Stimulated activated CD8-positive, alpha-beta memory T cell treated with anti-CD3 and anti-CD28 coated beads, Interleukin-2, amount 100 ng/mL, for 48 hours (primary cell): ENCODE measurements at places on chromosomes 4 and X.

- no peak for DNase-seq
Observed at GRCh38 chr4:60885011-60885410, 315.1 kb upstream of the ADGRL3 start.

DNA sequence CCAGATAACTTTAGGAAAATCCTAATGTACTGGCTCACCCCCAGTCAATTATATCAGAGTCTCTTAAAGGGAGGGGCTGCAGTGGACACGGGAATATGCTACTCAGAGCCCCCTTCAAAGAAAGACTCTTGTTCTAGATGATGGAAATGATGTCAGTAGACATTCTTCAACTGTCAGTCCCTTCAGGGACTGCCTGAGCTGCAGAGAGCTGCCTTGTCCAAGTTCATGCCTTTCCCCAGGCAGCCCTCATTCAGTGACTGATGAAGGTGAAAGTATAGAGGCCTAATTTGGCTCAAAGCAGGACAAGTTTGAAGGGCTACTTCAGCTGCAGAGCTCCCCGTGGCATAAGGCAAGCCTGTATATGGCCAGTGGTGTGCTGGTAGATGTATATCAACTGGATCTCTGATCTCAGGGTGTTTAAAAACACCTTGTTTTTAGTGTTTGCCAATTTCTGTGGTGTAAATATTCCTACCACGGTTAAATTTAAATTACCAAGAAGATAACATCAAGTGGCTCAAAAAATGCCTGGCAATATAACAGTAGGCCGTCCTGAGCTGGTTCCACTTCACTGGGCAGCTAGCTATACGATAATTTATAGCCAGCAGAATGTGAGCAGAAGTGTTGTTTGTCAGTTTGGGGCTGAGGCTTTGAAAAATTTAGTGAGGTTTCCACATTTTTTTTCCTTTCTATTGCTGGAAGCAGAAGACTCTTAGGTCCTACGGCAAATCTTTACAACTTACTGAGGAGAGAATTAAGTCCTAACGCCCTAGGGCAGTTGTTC, 748.8 kb upstream of the FTHL17 start:
- no peak for DNase-seq

DNA sequence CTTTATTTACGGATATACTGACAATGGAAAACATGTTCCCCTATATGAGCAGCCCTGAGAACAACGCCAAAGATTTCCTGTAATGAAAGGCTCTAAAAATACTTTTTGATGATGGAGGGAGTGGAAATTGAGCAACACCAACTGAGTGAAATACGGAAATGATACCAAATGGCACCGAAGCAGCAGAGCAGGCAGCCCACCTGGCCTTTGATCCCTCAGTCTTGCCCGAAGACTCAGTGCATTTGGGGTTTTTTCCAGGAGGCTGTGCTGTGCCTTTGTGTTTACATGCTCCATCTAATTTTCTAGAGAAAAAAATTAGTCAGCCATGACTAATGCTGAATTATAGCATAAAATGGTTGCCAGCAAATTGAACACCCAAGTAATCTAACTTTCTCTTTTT, 169.9 kb upstream of the RBPJ start:
- DNase-seq, result no peak

GRCh38 chr4:34534916-34535315, 1709.4 kb downstream of the ARAP2 start:
- DNase-seq, result no peak

DNA sequence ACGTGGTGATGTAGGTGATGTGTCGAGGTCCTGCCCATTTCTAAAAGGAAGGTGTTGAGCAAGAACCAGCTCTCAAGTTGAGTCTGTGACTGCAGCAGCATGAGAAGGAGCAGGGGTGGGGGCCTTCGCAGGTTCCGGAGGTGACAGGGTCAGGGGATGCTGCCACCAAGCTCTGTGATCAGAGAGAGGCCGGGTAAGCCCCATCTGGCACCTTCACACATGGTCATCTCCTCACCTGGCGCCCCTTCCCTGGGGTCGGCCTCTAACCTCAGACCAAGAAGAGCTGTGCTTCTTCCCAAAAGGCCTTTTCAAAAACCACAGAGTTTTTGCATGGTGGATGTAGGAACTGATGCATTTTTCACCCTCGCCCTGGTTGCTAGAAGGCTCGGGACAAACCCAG, 137.6 kb downstream of the CPZ start:
- no peak for DNase-seq

- no peak for DNase-seq
Observed at GRCh38 chr4:48343551-48343950, 2.2 kb downstream of the SLAIN2 start.

- peak; percentile 22 for DNase-seq
Observed at GRCh38 chrX:41720125-41720779, 3.7 kb upstream of the GPR82 start.

DNA sequence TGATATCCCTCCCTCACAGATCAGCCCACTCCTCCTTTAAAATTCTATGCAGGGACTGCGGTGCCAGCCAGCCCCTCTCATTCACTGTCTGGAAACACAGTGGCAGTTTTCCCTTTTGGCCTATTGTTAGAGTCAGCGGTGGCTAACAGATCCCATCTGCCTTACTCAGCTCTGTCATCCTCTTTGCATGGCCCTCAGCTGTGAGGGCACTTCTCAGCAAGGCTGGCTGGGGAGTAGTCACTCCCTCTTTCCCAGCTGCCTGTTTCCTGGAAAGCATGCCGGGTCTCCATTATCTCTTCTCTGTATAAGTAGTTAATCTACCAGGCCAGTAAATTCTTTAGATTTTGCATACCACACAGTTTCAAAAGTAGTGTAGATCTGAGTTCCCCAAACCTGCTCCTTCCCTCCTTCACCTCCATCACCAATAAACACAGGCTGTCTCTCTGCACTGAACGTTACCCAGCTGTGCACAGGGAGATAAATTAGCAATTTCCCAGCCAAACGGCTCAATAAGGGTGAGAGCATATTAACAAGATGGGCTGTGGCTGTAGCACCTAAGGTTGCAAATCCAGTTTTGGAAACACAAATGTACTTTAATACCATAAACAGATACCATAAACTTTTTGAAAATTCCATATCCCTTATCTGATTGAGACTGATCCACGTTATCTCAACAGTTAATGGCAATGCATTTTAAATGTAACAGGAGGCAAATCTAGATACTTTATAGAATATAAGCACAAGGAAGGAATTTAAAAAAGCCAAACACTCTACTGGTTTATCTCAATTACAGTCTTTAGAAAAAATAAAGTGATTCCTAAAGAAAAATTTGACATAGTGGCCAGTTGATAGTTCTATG, 229.3 kb downstream of the ANKRD50 start:
- no peak for DNase-seq

- DNase-seq, result no peak
Observed at GRCh38 chr4:182504463-182504862, 261.3 kb downstream of the TENM3 start.

GRCh38 chr4:80196259-80196921, 913 bp upstream of the PRDM8 start:
- no peak for DNase-seq

GRCh38 chr4:80900908-80901307, 129.6 kb upstream of the BMP3 start:
- no peak for DNase-seq

DNA sequence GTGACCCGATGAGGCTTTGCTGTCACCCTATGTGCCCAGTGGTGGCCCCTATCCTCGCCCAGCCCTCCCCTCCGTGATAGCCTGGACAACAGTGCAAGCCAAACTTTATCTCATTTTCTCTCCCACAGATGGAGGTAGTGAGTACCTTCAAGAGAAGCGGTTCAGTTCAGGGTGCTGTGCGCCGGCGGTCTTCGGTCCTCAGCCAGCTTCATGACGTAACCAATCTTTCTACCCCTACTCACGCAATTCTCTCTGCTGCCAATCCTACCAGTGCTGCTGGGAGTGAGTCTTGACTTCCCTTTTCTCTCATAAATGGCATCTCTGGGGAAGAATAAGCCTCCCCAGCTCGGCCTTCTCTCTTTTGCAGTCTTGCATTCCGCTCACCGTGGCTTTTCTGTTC, 29.5 kb downstream of the CCNQ start:
- no peak for DNase-seq

GRCh38 chr4:122633211-122633610, 12.3 kb upstream of the IL21 start:
- DNase-seq, result no peak

GRCh38 chr4:53465281-53465680, 87.8 kb downstream of the FIP1L1 start:
- no peak for DNase-seq

- DNase-seq, result no peak
Observed at GRCh38 chrX:106906361-106906760, 3.2 kb upstream of the RIPPLY1 start.

- DNase-seq, result no peak
Observed at GRCh38 chr4:186684889-186685309, 38.8 kb downstream of the FAT1 start.

DNA sequence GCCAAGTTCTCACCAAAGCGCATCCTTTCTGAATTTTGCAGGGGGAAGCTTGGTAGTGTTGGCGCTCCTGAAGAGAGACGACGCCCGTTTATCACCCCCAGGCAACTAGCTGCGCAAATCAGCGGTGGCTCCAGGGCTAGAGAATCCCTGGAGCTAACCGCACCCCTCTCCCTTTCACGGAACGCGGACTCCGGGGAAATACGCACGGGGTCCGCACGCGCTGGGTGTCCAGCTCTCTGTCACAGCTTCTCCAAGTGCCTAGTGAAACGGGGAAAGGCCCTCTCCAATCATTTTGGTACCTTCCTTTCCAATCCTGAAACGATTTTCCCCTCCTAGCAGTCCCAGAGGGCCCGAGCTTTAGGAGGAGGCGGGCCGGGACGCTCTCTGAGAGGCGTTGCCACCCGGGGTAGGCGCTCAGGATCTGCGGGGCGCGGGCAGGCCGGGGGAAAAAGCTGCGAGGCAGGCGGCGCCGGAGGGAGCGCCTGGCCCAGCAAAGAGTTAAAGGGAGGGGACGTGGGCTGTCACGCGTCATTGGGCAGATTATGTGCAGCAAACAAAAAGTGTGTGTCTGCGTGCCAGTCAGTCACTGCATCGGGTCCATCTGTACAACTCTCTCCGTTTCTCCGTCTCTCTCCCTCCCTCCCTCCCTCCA, at the start of gene PRDM8:
PRDM8 (plus strand) TSS at position 582 of the 652 bp plus-strand sequence. CDS start 2,578 bp downstream, outside the sequence.
- no peak for DNase-seq

DNA sequence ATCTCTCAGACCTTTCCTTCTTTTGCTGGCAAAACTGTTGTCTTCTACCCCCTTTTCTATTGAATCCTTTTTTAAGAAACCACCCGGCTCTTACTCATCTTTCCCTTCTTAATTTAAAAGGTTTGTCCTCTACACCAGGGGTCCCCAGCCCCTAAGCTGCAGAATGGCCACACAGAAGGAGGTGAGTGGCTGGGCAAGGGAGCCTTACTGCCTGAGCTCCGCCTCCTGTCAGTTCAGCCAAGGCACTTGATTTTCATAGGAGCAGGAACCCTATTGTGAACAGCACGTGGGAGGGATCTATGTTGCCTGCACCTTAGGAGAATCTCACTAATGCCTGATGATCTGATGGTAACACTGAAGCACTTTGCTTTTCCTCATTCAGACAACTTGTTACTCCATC, 726.3 kb upstream of the INTU start:
- DNase-seq, result no peak

- DNase-seq, result no peak
Observed at GRCh38 chr4:1469607-1470392, 63.6 kb upstream of the NKX1-1 start.

- DNase-seq, result no peak
Observed at GRCh38 chr4:20592663-20593062, 107.6 kb upstream of the PACRGL start.

- no peak for DNase-seq
Observed at GRCh38 chr4:77047037-77047436, 28.8 kb downstream of the CCNI start.

DNA sequence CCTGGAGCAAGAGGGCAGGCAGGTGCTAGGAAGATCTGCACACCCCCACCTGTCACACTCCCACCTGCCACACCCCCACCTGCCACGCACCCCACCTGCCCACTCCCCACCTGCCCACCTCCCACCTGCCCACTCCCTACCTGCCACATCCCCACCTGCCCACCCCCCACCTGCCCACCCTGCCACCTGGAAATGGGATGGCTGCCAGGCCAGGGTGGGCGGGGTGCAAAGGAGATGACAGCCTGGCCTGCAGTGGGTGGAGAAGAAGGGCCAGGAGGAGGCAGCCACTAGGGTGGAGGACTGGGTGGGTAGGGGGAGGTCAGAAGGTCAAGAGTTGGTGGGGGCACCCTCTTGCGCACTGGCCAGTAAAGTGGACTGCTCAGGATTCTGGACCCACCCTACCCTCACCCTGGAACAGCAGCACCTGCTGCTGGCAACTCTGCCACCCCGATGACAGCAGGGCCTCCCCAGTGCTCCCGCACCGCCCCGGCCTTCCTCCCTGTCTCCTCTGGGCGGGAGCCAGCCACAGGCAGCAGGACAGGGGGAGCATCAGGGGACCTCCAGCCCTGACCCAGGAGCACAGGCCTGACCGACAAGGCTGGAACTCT, 66.8 kb upstream of the NKX1-1 start:
- no peak for DNase-seq

GRCh38 chr4:128322986-128323385, 35.4 kb upstream of the PGRMC2 start:
- no peak for DNase-seq

- DNase-seq, result no peak
Observed at GRCh38 chr4:184362396-184362795, 112.0 kb downstream of the IRF2 start.

GRCh38 chrX:103017542-103017941, 46.4 kb downstream of the BEX1 start:
- DNase-seq, result no peak

GRCh38 chr4:147157860-147158701, 212.4 kb upstream of the TTC29 start:
- DNase-seq, result no peak

DNA sequence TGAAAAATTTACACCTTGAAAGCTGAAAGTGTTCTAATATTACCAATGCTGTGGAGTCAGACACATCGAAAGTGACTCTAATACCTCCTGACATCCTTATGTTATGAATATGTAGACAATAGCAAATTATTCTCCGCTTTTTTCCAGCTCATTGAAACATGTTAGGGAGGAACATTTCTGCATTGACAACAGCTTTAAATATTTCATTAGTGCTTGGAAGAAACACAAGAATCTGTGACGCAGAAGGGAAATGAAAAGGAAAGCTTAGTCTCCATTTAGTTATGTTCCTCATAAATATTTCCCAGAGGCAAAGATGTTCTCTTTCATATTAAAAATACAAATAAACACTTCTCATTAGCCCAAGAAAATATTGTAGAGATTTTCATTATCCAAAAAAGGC, 55.8 kb upstream of the CD99 start:
- DNase-seq, result no peak

- DNase-seq, result no peak
Observed at GRCh38 chrX:78555401-78555980, 103.6 kb downstream of the RTL3 start.

GRCh38 chrX:107025545-107025944, 25.5 kb upstream of the MORC4 start:
- no peak for DNase-seq

GRCh38 chr4:71769434-71769833, 14.4 kb downstream of the GC start:
- DNase-seq, result no peak

DNA sequence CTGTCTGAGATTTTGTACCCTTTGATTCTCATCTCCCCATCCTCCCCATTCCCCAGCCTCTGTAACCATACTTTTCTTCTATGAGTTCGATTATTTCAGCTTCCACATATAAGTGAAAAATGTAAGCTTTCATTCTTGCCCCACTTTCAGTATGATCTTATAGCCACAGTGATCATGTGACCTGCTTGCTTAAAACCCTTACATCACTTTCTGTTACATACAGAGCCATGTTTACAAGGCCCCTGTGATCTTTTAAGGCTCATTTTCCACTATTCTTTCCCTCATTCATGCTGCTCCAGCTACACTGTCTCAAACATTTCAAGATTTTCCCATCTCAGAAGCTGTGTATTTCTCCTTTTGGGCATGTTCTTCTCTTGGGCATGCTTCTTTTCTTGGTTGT, 147.7 kb downstream of the DCK start:
- no peak for DNase-seq
